ENCODE measurements at places on chromosomes 5 and 9.

GRCh38 chr9:126114409-126114760 lies 212.2 kb upstream of the MVB12B start:
- DNase-seq: no peak

DNA sequence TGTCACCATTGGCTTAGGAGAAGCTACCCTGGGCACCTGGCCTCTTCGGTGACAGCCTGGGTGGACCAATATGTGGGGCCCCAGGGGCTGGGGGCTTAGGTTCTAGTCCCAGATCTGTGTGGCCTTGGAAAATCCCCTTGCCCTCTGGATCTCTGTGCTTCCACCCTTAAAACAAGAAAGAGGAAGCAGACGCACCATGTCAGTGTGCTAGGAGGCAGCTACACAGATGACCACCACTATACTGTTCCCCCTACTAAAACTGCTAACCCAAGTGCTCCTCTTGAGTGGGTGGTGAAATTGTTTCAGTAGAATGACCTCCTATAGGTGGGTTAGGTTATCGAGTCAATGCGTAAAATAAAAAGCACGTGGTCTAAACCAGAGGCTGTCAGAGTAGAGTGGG lies 31.0 kb downstream of the AFAP1L1 start:
- DNase-seq: no peak

DNA sequence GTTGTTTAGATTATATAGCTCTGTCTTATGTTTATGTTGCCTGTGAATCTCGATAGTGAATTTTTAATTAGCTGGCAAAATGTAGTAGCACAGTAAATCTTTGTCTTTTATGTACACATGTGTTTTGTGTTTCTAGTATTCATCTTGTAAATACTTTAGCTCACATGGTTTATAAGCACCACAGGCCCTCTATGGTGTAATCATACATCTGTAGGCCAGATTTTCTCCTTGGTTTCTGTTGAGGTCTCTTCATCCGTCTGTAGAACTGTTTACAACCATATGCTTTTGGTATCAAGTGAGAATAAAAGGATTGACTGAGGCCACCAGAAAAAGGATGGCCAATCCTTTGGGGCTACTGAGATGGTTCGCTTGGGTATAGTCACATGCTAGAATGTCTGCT lies 45.0 kb downstream of the PRR16 start:
- no peak for DNase-seq

- no peak for DNase-seq
Observed at GRCh38 chr5:80641353-80641752, 13.1 kb upstream of the MSH3 start.

DNA sequence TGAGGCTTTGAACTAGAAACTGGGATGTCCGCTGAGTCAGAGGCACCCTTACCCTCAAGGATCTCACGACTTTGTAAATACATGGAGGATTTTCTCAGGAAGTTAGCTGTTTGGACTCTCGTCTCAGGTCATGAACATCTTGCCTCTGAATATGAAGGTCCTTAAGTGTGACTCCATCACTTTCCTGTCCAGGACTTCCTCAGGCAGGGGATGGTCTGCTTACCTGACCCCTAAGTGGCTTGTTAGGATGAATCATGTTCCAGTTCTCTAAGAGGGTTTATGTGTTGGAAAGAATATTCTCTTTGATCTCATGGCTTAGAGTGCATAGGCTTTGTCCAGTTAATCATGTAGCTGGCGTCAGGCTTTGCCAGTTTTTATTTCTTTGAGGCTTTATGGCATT lies 511.7 kb upstream of the KLF4 start:
- no peak for DNase-seq

GRCh38 chr5:159316519-159317383 lies 13.5 kb downstream of the IL12B start:
- no peak for DNase-seq

DNA sequence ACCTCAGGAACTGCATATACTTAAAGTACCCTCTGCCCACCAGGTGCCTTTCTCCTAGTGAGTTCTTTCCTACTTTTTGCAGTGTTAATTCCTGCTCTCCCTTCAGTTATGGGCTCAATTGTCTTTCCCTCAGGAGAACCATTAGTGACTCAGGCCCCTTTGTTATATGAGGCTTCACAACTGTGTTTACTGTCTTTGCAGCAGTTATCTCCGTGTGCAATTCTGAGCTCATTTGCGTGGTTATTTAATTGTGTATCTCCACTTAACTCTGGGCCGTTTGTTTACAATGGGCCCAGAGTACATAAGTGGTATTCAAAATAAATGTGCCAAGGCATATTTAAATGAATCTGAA lies 9.6 kb downstream of the FBXO38 start:
- DNase-seq: no peak

DNA sequence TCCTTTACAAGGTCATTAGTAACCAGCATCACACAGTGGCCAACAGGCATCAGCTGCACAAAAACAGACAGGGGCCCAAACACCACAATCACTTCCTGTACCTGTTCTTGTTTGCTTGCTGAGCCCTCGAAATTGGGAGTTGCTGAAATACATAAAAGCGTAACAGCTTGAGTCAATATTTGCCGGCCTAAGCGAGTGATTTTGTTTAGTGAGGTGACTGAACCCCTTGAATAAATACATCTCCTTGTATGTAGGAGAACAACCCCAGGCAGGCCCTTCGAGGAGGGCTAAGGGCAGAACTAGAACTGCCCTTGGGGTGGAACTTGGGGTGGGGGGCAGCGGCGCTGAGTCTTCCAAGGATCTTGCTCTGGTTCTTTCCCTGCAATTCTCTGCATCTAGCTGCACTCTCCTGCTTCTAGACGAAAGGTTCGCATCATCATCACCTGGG lies 502.5 kb downstream of the RASEF start:
- no peak for DNase-seq

DNA sequence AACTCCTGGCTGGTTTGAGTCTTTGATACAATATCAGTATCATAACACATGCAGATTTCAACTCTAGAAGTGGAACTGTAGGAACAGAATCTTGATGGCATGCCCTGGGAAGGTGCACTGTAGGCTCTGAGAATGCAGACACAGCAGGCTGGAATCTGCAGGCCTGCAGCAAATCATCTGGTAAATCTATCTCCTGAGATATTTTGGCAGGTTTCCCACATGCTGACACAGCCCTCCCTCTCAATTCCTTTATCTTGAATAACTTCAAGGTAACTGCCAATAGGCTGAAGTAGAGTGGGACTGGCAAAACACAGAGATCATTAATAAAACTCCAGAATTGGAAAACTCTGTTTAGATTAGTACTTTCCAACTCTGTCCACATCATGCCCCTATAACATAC lies 177.8 kb upstream of the PCSK5 start:
- no peak for DNase-seq

DNA sequence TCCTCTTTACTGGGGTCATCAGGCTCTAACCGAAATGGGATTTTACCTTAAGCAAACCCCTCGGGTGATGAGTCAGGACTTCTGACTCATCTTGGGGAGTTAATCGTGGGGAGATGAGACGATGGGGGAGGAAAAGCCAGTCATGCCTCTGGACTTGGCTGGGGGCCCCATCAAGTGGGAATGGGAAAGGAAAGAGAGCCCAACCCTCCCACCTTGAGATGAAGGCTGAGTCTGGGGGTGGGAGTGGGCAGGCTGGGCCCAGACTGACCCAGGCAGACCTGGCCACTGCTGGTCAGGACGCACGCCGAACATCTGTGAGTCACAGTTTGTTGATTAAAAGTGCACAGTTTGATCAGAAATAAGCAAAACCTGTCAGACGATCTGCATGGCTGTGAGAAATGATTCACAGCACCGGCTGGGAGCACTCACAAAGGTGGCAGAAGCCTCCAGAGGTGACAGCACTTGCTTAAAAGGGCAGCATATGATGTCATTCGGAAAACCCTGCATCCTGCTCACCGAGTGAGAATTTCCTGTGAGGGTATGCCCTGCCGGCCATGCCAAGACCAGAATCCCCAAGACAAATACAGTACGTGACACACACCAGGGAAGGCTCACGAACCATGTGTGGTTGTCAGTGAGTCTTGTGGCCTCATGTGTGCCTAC lies 50.0 kb upstream of the SLC25A51 start:
- DNase-seq: no peak

DNA sequence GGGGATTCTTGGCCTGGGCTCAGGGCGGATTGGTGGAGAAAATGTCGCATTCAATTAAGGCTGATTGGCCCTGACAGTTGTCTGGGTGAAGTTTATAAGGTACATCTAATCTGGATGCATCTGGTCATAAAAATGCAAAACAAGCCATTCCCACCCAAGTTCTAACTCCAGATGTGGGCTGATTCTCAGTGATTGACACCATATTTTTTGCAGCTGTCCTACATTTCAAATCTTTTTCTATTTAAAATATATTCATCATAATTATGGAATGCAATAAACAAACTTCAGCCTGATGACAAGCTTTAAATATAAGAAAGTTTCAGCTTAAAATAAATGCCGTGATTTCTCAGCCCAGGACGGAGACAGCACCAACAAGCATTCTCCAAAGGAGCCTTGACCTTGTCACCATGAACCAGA lies 146.4 kb upstream of the SMIM23 start:
- no peak for DNase-seq

DNA sequence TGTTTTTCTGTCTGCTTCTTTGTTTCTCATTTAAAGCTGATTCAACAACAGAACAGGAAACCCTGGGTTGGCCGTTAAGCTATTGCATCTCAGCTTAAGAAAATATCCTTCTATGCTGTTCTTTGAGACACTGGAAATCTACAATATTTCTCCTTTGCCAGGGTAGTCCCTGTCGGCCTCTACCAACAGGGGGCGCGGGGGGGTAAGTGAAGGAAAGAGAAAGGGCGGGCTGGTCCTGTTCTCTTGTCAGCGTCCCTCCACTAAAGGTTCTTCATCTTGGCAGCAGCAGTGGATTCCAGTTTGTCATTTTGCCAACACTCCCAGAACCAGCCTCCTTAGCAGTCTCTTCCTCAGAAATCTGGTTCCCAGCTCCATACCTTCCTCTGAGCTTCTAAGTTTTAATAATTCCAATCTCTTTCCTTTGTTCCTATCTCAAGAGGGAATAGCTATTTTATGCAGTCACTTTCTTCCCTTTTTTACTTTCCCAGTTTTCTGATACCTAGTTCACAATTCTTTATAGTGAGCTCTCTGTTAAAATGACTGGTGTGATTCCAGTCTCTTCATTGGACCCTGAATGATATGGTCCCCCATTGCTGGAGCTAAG lies 222.3 kb downstream of the GLIS3 start:
- no peak for DNase-seq

DNA sequence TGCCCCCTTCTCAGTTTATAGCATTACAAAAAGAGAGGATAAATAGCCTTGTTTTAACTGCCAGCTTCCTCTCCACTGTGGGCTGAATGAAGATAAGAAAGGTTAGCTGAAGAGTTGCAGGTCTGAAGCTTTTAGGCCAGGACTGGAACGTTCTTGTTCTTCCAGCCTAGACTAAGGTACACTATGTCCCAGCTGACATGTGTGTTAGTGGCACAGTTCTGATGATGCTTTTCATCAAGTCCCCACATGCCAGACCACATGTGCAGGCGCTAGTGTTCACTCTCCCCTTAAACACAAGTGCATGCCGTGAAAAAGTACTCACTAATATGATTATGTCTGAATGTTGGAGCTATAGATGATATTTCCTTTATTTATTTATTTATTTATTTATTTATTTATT lies 40.7 kb downstream of the STXBP1 start:
- no peak for DNase-seq

DNA sequence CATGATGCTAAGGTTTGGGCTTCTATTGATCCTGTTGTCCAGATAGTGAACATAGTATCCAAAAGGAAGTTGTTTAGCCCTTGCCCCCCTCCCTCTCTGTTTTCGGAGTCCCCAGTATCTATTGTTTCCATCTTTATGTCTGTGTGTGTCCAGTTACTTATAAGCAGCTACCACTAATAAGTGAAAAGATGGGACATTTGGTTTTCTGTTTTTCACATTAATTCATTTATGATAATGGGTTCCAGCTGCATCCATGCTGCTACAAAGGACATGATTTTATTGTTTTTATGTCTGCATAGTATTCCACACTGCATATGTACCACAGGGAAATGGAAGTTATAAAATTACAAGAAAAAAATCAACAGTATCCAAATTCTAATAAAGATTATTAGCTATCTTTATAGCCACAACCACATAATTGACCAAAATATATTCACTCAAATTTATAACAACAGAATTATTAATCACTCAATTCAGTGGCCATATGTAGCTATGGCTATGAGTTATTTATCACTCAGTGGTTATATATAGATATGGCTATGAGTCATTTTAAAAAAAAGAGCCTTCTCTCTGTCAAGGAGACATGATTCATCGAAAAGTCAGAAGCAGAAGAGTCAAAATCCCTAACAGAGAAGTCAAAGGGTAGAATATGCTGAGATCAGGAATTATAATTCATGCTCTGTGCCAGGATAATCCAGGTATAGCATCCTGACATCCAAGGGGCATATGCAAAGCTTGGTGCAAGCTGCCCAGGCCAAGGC lies 367.5 kb downstream of the DEPDC1B start:
- DNase-seq: no peak

DNA sequence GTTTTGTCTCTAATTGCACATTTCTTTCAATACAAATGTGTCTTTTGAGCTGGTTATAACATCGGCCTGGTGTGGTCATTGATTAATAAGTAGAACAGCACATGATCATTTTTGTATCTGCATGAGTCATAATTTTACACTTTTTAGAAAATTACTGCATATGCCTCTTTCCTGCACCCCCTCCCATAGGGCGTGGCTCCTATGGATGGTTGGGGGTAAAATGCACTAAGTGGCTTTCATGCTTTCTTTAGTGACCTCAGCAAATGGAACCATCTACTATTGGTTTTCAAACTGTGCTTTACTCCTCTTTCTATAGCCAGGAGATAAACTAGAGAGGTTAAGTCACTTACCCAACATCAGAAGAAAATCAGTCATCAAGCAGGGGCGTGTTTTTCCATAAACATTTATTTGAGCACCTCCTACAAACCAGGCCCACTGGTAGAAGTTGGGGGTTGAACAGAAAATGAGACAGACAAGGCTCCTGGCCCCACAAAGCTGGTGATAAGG lies 3.8 kb downstream of the ANXA6 start:
- DNase-seq: no peak

- no peak for DNase-seq
Observed at GRCh38 chr5:136062366-136063274, 33.8 kb downstream of the TGFBI start.

DNA sequence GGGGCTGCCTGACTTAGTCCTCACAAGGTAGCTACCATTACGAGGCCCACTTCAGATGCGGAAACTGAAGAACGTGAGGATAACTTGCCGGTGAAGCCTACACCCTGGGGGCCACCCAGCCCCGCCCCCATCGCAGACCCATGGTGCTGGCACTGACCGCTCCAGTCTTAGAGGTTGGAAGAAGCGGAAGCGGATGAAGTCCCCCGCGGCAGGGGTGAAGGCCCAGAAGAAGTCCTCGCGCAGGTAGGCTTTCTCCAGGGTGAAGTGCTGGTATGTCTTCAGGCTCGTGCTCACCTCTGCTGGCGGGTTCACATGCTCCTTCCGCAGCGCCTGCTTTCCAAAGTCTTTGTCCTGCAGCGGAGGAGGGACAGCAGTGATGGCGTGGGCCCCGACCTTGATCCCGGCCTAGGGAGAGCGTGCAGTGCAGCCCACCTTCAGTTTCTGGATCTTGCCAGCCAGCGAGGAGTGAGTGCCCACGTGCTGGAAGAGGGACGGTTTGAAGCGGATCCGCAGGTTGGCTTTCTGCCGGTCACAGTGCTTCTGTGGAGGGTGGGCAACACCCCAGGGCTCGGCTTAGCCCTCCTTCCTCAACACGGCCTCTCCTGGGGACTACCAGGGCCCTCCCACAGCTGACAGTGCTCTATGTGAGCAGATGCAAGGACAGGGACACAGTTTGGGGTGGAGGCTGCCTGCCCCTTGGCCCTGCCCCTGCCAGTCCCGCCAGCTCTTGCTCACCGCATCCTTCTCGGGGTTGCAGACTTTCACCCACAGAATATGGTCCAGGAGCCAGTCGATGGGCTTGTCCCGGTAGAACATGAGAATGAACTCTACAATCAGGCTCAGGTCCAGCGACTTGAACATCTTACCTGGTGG lies 5.2 kb downstream of the LTC4S start:
- no peak for DNase-seq
